ENCODE measurements at places on chromosomes 2 and 18.

- DNase-seq, result peak; percentile 5
Measured at GRCh38 chr2:236240228-236240990, 23.8 kb downstream of the ASB18 start.

GRCh38 chr18:25248755-25249154 is 103.2 kb downstream of the ZNF521 start:
- DNase-seq, result no peak

DNA sequence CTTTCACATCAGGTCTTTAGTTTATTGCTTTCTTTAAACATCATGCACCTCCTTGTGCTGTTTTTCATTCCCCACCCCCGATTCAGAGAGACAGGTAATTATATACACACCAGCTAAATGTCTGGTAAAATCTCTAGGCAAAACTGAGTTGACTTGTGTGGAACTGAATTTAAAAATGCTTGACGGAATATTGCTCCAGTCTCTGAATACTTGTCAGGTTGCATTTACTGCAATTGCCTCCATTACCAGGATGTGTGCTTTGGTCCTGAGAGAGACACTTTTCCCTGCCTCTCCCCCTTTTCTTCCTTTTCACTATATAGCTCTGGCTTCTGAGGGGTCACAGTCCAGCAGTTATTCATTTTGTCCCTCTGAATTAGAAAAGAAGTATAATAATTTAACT is 104.0 kb downstream of the PTPRM start:
- DNase-seq, result no peak

GRCh38 chr2:28602751-28603639 is 107.1 kb downstream of the PLB1 start:
- DNase-seq, result no peak

GRCh38 chr2:216850665-216851322 is 9.1 kb downstream of the TNP1 start:
- DNase-seq, result peak; percentile 26

DNA sequence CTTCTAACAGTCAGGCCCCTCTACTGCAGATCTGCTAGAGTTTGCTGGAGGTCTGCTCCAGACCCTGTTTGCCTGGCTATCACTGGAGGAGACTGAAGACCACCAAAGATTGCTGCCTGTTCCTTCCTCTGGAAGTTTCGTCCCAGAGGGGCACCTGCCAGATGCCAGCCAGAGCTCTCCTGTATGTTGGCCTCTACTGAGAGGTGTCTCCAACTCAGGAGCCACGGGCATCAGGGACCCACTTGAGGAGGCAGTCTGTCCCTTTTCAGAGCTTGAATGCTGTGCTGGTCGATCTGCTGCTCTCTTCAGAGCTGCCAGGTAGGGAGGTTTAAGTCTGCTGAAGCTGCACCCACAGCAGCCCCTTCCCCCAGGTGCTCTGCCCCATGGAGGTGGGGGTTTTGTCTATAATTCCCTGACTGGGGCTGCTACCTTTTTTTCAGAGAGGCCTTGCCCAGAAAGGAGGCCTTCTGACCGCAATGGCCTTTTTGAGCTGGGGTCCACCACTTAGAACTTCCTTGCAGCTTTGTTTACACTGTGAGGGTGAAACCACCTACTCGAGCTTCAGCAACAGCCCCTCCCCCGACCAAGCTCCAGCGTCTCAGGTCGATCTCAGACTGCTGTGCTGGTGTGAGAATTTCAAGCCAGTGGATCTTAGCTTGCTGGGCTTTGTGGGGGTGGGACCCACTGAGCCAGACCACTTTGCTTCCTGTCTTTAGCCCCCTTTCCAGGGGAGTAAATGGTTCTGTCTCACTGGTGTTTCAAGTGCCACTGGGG is 566.0 kb downstream of the NR4A2 start:
- DNase-seq, result no peak

DNA sequence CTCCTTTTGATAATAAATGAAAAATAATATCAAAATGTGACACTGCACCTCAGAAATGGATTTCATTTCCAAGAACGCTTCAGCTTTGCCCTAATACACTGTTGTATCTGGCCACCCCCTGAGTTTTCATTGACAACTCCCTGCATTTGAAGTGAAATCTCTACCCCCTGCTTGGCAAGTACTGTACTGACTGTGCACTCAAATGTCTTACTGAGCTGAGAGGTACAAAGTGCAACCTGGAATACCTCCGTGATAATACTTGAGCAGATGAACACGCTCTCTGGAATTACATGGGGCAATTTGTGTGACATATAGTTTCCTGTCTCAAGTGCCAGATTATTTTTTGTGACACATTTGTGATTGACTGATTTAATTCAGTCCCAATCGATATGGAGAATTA is 231.1 kb downstream of the LRP1B start:
- no peak for DNase-seq

- no peak for DNase-seq
Measured at GRCh38 chr2:170814533-170815230, 2.0 kb upstream of the GAD1 start.

GRCh38 chr2:241868661-241869081 is 858 bp upstream of the RTP5 start:
- DNase-seq, result no peak

DNA sequence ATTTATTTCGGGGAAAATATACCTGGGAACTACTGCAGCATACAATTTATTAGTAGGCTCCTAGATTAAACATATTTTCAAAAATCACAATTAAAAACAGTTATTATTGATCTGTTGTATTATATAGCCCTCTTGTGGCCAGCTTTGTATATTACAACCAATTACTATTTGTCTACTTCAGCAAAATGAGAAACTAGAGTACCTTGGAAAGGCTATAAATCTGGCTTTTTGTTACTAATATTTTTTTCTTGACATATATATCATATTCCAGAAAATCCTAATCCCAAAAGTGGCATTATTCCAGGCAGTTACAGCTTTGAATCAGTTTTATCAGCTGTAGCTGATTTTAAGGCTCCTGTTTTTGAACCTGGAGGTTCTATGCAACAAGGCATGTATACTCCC is 101.2 kb downstream of the UBR3 start:
- DNase-seq, result peak; percentile 37

GRCh38 chr2:236169151-236169721 is 1.1 kb upstream of the GBX2 start:
- DNase-seq, result peak; percentile 49

DNA sequence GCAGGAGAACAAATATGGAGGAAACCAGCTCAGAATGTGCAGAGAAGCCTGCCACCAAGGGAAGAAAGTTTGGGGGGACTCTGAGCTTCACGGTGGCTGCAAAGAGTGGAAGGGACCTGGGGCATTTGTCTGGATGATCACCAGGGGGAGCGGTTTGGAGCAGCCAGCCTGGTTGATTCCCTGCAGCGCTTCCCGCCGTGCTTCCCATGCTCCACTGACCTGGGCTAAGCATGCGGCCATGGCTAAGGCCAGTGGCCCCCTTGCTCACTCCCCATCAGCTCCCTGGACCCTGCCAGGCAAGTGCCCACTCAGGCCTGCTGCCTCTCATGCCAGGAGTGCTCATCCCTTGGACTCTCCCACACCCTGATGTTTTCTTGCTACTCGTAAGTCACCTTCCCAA is 27.0 kb downstream of the NTSR2 start:
- no peak for DNase-seq

- DNase-seq, result no peak
Measured at GRCh38 chr2:68779595-68779994, 45.0 kb downstream of the ARHGAP25 start.

GRCh38 chr18:48575658-48576456 is 37.0 kb downstream of the CTIF start:
- peak; percentile 91 for DNase-seq

DNA sequence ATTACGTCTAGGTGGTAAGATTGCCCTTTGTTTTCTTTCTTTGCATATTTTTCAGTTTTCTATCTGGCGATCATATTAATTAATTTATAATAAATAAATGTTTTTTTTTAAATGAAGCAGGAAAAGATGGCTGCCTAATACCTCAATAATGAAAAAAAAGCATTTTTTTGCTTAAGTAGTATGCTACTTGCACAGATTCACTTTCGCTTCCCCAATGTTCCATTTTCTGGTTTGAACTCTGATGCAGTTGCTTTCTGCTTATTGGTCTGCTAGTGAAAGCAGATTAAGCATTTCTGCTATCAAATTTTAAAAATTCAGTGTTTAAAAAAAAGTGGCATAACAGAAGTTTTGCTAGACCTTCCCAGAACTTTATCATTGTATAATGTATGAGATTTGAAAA is 11.9 kb upstream of the TMEM182 start:
- DNase-seq, result no peak

GRCh38 chr2:26355038-26355995 is 8.7 kb upstream of the ADGRF3 start:
- DNase-seq, result no peak

- DNase-seq, result no peak
Measured at GRCh38 chr18:56445422-56445821, 193.0 kb downstream of the TXNL1 start.

GRCh38 chr2:239275044-239275685 is 125.7 kb downstream of the HDAC4 start:
- no peak for DNase-seq

- no peak for DNase-seq
Measured at GRCh38 chr2:85987266-85988174, 98.7 kb upstream of the ST3GAL5 start.

DNA sequence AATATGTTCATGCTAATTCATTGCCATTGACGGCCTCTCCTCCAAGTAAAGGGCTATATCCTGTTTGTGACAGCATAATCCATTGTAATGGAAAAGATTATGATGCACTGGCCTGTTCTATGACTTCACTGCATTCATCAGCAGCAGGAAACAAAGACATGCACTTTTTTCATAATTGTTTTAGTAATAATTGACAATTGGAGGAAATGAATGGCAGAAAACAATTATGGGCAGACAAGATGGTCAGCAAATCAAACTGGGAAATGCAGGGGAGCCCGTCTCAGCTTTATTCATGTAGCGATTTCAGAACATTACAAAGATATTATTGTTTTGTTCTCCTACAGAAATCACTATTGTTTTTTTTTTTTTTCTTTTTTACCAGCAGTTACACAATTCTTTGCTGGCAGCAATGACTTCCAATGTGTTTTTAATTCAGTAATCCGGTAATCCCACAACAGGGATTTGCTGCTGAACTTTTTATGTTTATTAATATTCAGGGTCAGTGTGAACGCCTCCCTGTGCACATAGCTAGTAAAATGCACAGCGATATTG is 33.8 kb upstream of the RASGRP3 start:
- peak; percentile 92 for DNase-seq

DNA sequence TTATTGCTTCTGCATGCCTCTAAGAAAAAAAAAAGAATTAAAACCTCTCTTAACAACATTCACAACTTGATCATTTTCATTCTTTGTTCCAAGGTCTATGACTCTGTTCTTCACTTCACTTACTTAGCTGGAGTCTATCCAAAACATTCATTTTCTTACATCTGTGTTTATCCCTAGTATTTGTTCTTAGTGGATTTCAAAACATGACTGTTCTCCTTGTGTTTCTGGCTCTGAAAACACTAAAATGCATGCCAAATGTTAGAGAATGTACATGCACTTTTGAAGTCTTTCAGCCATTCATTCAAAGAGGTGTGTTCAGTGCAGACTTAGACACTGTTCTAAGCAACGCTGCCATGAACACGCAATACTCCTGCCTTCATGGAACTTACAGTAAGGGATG is 138.8 kb downstream of the CNTNAP5 start:
- DNase-seq, result no peak

- no peak for DNase-seq
Measured at GRCh38 chr2:9578467-9579235, 23.0 kb upstream of the ADAM17 start.

GRCh38 chr2:85053802-85054201 is 79.4 kb upstream of the TCF7L1 start:
- DNase-seq, result no peak

- peak; percentile 83 for DNase-seq
Measured at GRCh38 chr2:127508631-127509034, 17.7 kb downstream of the IWS1 start.

DNA sequence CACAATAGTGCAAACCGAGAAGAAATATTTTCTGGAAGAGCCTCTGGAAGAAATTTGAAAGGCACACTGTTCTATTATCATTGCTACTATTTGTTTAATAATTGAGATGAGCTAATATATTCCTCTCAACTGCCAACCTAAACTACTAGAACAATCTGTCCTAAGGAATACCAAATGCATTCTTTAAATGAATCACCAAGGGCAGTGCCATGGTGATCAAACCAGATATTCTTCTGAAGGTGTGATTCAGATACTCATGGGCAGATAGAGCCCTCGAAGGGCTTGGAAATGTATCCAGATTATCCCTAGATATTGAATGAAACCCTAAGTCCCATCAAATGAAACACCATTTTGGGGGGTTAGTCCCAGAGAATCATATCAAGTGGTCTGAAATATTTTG is 76.6 kb downstream of the FIGN start:
- DNase-seq, result no peak

DNA sequence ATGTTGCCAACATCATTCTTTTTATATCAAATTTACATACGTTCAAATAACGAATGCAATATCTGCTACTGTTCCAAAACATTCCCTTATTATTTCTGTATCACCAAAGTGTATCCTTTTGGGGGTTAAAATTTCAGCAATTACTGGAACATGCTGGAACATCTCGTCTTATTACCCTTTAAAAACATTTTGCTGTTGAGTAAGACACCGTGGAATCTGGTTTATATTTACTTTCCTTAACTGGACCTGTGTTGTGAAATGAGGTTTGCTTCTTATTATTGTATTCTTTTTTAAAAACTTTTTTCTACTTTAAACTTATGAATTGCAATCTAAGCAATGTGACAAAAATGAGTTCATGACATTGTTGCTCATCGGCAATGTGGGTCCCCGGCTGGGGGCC is 87.4 kb upstream of the PTPRM start:
- no peak for DNase-seq

- no peak for DNase-seq
Measured at GRCh38 chr2:70905443-70906421, 30.0 kb upstream of the ATP6V1B1 start.

DNA sequence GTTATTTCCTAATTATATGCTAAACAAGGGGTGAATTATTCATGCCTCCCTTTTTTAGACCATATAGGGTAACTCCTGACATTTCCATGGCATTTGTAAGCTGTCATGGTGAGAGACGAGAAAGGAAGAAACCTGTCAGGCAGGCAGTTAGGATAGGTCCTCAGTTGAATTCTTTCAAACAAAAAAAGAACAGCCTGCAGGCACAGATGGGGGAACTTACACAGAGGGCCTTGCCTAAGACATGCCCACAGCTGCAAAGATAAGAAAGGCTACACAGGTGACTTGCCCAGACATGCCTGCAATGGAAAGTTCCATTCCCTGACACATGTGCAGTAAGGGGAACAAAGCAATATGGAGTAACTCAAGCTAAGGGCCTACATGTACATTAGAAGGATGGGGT is 128.1 kb downstream of the TMEM163 start:
- no peak for DNase-seq

DNA sequence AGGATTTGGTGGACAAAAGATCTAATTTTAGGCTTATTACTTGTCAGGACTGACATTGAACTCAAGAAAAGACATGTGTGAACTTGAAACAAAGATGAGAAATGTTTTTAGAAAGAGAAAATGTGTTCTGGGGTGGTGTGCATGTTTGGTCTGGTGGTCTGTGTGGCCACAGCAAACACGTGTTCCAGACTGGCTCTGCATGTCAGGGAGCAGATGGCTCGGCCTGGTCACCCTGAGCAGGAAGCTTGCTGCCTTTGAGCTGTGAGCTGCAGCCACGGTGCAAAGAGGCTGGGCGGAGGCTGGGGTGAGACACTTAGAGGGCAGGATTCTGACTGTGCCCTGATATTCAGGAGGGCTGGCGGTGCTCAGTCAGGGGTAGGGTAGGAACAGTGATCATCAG is 186.1 kb downstream of the CTIF start:
- no peak for DNase-seq

All from globus pallidus (tissue), 1 donor.